ENCODE measurements at places on chromosomes 12 and 14. TPM values are rescaled to one million over a fixed set of nuclear protein-coding genes. Genes with fewer than 3 reads are reported as not detected.

IL22 gene
- polyA plus RNA-seq: not detected

TXNRD1 gene
- polyA plus RNA-seq: 60.2 TPM

DNA sequence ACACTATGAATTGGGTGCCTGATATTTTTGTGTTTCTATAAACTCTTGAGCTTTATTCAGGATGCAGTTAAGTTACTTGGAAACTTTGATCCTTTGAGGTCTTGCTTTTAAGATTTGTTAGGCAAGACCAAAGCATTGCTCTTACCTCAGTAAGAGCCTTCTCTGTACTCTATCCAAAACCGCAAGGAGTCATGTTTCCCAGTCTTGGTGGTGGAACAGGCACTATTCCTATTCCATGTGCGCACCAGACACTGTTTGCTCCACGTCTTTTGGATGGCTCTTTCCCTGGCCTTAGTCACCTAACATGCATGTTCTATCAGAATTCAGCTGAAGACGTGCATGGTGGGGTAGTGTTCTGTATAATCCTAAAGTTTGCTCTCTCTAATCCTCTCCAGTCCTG, 23.5 kb downstream of the CSRP2 start:
- no peak for DNase-seq

DNA sequence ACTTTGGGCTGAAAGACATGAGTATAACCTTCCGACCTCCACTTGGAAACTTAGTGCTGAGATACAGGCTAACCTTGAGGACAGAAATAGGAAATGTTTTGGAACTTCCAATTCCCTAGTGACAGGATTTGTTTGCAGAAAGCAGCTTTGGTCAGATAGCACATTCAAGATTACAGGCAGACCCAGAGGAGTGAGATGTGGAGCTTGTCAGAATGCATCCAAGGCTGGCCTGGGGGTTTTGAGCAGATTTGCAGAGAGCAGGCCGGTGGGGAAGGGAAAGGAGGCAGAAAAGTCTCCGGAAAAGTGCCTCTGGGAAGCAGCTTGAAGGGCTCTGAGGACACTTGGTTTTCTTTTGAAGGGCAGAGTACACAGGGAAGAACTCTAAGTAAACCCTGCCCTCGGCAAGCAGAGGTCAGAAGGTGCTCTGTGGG, 180.3 kb downstream of the ETV6 start:
- DNase-seq: no peak

DNA sequence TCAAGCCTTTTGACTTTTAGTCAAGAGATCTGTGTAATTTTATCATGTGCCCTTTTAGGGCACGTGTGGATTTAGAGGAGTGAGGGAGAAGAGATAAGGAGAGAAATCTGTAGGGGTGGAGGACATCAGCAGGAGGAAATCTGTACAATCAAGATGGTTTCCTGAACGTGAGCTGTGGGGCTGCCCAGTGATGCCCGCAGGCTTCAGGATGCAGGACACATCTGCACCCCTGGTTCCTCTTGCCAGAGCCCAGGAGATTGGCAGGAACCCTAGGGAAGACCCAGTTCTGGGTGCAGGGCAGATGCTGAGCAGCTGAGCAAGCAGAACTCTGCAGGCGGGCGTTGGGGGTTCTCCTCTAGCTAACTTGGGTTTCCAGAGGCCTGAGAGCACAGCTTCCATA, 11.6 kb upstream of the TESPA1 start:
- no peak for DNase-seq

DNA sequence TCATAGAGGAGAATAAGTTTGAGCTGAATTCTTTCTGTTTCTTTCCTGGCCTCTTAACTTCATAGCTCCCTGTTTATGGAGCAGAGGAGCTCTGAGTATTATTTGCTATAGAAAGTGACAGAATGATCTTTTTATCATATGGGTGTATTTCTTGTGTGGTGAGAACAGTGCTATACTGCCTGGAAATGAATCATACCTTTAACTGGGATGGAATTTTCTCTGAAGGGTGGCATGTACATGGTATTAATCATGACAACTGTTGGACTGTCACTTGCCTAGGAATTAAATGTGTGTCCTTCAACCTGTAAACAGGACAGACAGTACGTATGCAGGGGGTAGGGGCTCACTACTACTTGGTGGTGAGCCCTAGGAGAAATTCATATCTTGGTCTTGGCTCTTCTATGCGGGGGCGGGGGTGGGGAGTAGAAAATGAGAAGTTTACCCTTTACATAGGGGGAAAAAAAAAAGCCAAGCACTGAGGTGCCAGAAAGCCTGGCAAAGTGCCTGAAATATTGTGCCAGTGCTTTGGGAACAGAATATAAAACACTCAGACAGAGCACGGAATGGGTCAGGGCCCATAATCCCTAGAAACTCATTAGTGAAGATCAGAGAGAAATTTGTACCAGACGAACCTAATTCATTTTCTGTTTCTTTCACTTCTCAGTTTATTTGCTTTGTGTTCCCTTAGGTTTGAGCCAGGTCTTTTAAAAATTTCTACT, 33.8 kb downstream of the ARMH4 start:
- DNase-seq: no peak

DNA sequence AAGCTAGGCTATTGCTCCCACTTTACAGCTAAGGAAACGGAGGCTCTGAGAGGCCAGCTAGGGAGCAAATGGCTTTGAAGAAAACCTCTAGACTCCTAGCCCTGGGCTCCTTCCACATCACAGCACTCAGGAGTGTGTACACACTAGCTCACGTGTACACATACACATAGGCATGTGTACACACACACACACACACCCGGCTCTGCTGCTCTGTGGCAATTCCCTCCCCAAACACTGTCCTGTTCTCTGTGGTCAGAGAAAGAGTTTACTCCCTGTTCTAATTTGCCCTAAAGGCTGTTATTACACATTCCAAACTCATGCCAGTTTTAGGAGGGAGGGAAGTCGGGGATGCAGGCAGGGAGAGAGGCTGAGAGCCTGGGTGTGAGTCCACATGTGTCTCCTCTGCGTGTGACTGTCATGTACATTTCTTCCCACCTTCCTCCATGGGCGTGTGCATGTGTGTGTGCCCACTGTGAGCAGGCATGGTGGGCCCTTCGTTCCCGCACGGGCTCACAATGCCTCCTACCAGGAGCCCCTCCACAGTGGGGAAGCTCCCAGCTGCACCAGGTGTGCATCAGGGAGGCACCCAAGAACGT, 14.2 kb downstream of the TRPV4 start:
- no peak for DNase-seq

DNA sequence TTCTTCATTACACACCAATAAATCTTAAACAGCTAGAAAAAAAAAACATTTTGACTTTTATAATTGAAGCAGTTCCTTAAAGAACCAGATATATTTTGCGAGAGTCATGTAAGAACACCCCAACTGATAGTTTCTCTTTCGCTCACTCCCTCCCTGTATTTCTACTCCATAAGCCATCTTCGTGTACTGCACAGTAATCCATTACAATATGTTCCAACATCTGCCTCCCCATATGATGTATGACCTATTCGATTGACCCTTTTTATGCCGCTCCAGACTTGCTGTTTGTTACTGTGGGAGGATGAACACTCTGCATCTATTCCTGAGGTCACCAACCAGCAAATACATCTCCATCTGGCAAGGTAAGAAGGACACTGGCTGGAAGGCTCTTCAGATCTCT, 331.7 kb downstream of the SOX5 start:
- no peak for DNase-seq

DNA sequence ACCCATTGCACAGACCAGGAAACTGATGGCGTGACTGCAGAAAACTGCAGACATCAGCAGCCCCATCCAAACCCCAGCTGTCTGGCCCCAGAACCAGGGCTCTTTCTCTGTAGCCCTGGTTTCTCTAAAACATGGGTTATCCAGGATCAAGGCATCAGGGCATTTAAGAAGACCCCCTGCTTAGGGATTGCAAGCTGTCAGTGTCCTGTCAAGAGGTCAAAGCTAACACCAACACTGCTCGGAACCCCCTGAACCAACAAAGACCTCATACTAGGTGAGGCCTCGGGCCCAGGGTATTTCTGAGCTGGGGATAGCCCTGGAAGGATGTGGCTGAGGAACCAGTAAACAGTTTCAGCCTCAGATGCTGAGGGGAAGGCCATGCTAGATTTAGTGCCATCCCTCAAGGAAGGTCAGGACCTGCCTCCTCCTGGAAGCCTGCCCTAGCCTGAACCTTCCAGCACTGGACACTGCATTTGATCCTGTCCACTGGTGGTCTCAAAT, 39.2 kb downstream of the BCL11B start:
- no peak for DNase-seq

DNA sequence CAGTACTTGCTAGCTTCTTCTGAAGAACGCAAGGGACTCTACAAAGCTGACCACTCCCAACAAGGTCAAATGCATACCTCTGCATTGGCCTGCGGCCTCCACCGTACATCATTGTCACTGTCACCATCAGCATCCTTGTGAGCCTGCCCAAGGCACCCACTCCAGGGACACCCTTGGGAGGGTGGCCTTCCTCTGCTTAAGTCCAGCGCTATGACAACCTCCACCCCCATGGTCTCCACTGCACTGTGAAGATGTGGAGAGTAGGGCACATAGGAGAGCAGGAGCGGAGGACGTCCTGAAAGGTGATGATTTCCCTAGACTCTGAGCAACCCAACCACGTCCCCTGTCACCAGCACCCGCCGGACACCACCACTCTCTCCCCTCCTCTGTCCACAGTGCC, 252.8 kb downstream of the ALG10 start:
- DNase-seq: no peak

GRCh38 chr12:30880061-30880460, 46.5 kb upstream of the TSPAN11 start:
- DNase-seq: no peak

- no peak for DNase-seq
Observed at GRCh38 chr14:79404874-79405511, 806.3 kb downstream of the DIO2 start.

DNA sequence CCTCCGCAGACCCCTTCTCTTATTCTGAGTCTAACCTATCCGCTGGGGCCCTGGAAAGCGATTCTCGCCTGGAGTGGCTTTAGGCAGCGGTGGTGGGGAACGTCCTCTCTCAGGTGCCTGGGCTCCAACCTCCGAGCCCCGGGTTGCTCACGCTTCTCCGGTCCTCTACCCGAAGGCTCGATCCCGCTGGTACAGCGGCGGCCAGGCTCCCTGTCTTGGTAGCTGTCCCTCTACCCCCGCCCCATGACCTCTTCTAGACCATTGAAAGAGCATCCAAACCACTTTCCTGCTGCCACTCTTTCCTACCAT, 505 bp upstream of the HEBP1 start:
- DNase-seq: no peak

GRCh38 chr12:2924019-2924418, 33.3 kb downstream of the TULP3 start:
- no peak for DNase-seq

DNA sequence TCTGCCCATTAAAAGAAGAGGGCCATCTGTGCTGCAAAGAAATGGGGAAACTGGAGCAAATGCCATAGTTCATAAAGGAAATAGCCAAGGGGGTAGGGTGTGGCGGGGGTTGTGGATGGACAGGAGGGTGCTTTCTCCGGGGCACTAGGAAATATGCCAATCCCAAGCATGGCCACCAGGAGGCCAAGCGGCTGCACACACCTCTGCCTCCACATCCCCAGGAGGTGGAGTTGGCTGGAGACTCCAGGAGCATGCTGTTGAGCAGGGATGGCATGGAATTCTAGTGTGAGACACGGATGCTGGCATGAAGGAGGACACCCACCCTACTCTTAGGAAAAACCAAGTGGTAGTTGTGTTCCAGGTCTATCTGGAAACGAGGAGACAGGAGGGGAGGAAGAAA, 25.2 kb downstream of the NID2 start:
- DNase-seq: no peak

DNA sequence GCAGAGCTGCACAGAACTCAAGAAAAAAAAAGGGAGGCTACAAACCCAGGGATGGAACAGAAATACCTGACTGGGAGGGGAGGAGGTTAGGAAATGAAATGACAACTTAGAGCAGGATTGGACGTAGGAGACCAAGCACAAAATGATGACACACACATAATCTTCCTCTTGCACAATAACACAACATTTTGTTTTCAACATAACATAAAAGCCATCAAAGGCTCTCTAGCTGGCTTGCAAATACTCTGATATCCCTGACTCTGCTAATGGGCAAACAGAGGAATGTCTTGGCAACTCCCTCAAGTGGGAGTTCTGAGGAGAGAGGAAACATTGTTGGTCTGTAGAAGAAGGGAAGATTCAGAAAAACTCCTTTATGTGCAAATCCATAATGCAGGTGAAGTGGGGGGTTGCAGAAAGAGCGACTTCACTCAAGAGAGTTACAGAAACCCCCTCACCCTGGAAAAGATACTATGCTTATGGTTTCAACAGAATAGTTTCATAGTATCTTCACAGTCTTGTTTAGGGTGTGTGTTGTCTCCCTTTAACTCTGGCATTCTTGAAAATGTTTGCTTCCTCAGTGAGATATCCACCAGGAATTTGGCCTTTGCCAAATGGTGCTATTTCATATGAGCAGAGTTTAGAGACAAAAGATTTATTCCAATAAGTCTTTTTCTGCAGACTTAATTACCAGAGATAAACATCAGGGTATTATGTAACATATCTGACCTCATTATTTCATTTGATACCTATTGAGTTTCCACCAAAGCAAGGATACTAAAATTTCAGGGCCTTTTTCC, 43.8 kb upstream of the LTBP2 start:
- DNase-seq: no peak

DNA sequence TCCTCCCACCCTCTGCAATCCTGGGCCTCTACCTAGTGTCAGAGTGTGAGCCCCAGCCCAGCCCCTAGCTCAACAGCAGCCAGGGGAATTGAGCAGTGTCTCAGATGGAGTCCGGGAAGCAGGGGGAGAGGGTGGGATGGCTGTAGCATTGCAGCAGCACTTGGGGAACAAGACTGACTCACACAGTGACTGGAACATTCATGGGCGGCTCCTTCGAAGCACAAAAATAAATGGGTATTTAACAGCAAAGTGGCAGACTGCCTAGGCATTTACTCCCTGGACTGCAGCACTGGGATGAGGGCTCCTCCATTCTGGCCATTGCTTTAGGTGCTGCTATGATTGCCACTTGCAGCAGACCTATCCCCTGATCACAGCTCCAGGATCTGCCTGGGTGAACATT, 46.0 kb upstream of the STK38L start:
- no peak for DNase-seq

DNA sequence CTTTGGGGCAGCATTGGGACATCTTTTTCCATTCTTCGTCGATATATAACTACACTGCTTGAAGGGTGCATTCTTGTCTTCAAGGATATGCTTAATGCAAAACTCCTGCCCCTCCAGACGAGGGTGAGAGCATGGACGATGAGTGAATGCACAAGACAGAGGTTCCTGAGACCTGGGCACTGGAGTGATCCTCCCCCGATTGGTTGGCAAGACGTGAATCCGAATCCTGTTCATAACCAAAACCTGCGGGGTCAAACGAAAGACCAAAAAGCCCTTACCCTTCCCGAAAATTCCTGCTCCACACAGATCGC, 684 bp downstream of the KANSL2 start:
- no peak for DNase-seq

- peak; percentile 69 for DNase-seq
Observed at GRCh38 chr14:54902521-54903420, at the start of gene GCH1. TSS of gene GCH1 (minus strand) at chr14:54902826. CDS start at chr14:54902663, 163 bp downstream.

DNA sequence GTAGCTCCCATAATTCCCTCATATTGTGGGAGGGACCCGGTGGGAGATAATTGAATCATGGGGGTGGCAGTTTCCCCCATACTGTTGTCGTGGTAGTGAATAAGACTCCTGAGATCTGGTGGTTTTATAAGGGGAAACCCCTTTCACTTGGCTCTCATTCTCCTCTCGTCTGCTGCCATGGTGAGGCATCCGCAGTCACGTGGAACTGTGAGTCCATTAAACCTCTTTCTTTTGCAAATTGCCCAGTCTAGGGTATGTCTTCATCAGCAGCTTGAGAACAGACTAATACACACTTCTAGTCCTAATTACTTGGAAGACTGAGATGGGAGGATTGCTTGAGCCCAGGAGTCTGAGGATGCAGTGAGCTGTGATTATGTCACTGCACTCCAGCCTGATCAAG, 64.4 kb downstream of the TMX1 start:
- DNase-seq: no peak

Data from heart right ventricle (tissue), 16 donors.